ENCODE measurements at places on chromosomes 12 and 14.

DNA sequence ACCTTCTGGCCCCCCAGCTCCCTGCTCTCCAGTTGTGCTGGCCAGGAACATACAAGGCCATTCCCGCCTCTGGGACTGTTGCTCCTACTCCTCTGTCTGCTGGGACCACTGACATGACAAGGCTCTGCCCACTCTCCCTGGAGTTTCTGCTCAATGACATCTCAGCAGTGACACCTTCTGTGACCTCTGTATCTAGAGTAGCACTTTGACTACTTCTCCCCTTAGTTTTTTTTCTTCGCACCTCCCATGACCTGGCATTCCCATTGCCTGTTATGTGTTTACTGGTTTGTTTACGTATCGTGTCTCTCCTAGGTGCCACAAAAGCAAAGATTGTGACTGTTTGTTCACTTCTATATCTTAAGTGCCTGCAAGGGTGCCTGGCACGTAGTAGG lies 40.1 kb upstream of the TMEM263 start:
- no peak for DNase-seq

- DNase-seq, result no peak
Measured at GRCh38 chr14:57029620-57030253, 219.5 kb upstream of the OTX2 start.

GRCh38 chr12:119340578-119340977 lies 6.0 kb downstream of the CCDC60 start:
- DNase-seq, result no peak

GRCh38 chr14:92846162-92846897 lies 52.2 kb downstream of the GOLGA5 start:
- no peak for DNase-seq

DNA sequence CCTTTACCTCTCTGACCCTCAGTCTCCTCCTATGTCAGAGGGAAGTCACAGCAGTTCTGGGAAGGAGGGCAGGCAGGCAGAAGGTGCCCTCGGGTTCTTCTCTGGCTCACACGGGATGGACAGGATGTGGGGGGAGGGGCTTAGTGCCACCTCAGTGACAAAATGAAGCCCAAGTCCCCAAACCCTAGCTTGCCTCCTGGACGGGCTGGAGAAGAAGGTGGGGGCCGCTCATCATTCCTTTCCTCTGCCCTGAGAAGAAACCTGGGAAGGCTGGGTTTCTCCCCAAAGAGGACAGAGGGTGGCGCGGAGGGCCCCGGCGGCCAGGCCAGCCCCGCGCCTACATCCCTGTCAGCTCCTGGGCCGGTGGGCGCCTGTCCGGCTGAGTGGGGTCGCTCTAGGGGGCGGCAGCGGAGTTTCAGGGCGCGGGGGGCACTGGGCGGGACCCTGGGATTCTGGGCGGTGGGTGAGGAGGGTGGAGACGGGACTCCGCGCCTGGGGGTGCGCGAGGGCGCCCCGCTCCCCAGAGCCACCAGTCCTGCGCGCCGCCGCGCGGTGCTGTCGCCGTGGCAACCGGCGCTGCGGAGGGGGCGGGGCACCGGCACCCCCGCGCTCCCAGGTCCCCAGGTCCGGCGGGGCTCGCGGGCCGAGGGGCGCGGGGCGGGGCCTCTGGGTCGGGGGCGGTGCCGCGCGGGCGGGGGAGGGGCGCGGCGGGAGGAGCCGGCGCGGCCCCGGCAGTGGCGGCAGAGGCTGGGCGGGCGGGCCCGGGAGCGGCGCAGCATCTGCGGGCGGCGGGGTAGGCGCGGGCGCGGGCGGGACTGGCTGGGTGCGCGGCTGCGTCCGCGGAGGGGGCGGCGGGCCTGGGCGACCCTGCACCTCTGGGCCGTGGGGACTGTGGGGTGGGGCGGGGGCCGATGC lies at the start of gene TMEM121:
Gene TMEM121, plus strand, starts transcription at position 723 of the 915 bp plus-strand sequence. CDS start 2,252 bp downstream, outside the sequence.
- DNase-seq, result no peak

- no peak for DNase-seq
Measured at GRCh38 chr12:51132693-51133092, 40.2 kb downstream of the TFCP2 start.

GRCh38 chr14:22420598-22421186 lies 168.3 kb downstream of the DAD1 start:
- no peak for DNase-seq

- no peak for DNase-seq
Measured at GRCh38 chr14:102320671-102321455, 1.3 kb downstream of the ZNF839 start.

- no peak for DNase-seq
Measured at GRCh38 chr12:81615026-81615588, 144.0 kb downstream of the PPFIA2 start.

DNA sequence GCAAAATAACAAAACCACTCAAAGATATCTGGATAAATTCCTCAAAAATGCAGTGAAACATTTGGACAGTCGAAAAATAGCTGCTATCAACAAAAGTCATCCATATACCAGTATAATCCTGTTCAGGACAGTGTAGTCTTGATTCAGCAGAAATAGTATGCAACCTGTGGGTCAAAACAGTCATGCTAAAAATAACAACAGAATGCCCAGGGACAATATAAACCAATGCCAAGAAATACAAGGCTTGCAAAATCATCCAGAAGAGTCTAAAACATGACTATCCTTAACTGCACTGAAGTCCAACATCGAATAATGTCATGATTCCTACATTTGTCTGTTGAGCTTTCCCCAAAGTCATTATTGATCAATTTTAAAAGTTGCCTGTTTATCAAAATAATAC lies 425.9 kb downstream of the FSCB start:
- no peak for DNase-seq

GRCh38 chr12:67760586-67761275 lies 112.2 kb downstream of the DYRK2 start:
- no peak for DNase-seq

- no peak for DNase-seq
Measured at GRCh38 chr14:49966971-49967630, 74.2 kb downstream of the ARF6 start.

- no peak for DNase-seq
Measured at GRCh38 chr12:64077922-64078321, 144.2 kb downstream of the KICS2 start.

DNA sequence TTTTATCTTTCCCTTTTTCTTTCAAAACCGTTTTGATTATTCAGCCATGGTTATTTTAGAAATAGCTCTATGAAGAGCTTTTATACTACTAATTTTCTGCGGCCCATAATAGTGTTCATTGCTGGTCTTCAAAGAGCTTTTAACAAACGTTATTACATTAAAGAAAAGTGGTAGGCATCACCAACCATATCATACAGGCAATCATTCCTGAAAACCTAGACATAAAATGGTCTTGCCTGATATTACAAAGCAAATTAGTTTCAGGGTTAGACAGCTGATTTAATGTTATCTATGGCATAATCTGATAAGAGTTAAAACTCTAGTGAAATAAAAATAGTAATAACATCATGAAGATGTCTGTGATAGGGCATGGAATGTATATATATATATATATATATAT lies 89.7 kb upstream of the CNTN1 start:
- no peak for DNase-seq

DNA sequence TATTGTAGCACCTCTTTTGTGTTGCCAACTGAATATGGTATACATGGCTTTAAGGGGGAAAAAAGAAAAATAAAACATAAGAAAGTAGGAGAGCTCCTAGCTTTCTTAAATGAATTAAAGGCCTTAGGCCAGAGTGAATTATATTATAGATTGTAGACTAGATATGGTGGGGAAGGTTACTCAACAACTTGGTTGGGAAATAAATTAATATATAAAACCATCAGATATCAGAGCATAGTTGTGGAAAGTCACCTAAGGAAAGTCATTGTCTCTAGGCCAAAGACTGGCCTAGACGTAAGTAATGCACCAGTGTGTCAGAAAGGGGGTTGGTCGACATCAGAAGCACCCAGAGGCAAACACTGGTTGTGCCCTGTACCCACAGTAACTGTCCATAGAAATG lies 391.8 kb downstream of the RAD51B start:
- DNase-seq, result no peak

- DNase-seq, result no peak
Measured at GRCh38 chr12:44384136-44384535, 492.0 kb downstream of the NELL2 start.

GRCh38 chr12:124730455-124730932 lies 133.2 kb downstream of the SCARB1 start:
- DNase-seq, result peak; percentile 17

- DNase-seq, result no peak
Measured at GRCh38 chr12:42130672-42131402, 13.8 kb downstream of the GXYLT1 start.

DNA sequence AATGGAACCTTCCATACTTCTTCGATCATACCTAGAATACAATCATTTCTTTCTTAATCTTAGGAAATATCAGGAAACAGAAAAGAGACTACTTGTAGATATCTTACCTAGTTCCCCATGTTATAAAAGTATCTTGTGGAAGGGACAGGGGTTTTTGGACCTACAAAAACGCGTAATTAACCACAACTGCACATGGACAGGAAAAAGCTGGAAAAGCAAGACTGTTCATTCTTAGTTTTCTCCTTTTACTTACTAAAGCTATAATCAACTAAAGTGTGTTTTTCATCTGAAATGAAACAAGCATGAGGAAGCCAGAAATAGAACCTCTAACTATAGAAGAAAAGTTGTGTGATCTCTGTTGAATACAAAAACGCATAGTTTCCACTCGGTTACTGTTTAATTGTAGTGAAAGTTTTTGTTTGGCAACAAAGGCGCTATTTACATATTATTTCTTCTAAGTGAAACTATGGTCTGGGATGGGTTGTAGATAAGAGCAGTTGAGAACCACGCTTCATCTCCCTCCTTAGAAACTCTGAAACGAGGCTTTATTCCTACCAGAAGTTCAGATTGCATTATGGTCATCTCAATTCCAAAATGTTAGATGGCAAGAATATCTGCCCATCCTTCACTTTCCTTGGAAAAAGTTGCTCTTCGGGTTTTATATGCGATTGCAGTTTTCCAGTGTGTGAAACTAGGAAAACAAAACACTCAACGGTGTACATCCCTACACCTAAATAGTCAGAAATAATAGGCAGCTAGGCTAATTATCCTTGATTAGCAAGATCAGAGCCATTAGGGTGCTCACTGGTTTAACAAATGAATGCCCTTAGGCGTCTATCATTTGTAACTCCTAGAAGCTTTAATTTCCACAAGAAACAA lies 1.1 kb downstream of the BCAT1 start:
- DNase-seq, result peak; percentile 50

DNA sequence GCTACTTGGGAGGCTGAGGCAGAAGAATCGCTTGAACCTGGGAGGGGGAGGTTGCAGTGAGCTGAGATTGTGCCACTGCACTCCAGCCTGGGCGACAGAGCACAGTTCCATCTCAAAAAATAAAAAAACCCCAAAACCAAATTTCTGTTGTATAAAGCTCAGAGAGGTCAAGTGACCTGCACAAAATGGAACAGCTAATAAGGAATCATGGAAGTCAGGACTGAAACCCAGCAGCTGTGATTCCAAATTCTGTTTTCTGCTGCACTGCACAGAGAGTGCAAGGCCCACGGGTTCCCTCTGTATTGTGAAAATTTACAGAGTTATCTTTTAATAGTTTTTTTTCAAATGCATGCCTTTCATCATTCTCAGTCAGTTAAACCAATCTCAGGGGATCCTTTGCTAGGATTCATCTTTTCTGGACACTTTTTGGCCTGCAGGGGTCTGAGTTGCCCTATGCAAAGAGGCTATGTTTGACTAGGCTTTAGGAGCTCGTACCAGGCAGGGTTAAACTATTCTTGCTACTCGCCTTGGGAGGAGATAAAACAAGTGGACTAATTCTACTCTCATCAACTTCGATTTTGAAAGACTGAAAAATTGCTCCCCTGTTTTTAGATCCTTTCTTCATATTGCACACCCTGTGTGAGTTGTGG lies 26.1 kb upstream of the AACS start:
- no peak for DNase-seq

GRCh38 chr12:25072906-25073650 lies 121.9 kb downstream of the DNAI7 start:
- no peak for DNase-seq

- peak; percentile 59 for DNase-seq
Measured at GRCh38 chr12:30902596-30902995, 24.0 kb upstream of the TSPAN11 start.

DNA sequence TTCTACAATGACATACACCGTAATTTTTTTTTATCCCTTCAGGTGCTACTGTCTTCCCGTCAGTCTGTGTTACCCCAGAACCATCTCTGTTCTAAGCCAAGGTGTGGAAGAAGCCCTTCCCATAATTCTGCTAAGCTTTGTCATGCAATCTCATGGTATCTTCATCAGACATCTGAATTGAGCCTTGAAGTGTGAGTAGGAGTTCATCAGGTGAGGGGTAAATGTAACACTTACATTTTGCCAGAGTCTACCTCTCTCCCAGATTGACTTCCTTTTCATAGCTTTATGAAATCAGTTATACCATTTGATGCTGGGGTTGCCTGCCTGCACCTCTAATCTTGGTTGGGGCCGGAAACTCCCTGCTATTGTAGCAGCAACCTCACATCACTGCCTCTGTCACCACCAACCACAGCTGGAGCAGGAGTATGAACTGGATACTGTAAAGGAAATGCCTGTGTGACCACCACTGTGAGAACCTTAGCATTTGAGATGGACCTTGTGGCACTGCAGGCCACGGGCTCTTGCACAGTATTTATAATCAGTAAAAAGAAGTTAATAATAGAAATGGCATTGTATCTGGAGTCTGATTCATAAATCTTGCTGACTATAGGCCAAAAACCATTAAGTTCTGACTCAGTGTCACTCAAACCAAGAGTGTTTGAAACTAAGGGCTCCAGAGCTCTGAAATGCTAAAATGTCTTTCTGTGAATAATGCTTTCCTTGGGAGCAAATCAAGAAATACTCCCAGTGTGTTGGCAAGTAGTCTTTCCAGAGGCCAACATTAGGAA lies 58.7 kb upstream of the STK38L start:
- DNase-seq, result no peak

DNA sequence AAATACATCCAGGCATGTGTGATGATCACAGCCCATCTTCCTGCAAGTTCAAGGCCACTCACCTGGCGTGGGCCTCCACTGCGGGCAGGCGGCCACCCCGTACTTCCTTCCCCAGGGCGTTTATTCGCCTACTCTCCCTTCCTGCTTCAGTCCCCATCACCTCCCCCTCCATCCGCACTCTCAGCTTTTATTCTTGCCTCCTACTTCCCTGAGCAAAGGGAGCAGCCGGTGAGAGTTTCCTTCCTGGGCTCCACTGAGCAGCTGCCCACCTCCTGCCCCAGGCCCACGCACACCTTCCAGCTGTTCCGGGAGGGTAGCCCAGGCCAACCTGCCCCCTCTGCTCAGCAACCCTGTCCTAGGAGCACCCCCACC lies 4.1 kb downstream of the CYP46A1 start:
- DNase-seq, result no peak

Measured in skin of body (tissue), 3 donors.